ENCODE measurements at places on chromosomes 13 and 19.

- no peak for DNase-seq
Measured at GRCh38 chr13:20848944-20849343, 53.6 kb downstream of the XPO4 start.

DNA sequence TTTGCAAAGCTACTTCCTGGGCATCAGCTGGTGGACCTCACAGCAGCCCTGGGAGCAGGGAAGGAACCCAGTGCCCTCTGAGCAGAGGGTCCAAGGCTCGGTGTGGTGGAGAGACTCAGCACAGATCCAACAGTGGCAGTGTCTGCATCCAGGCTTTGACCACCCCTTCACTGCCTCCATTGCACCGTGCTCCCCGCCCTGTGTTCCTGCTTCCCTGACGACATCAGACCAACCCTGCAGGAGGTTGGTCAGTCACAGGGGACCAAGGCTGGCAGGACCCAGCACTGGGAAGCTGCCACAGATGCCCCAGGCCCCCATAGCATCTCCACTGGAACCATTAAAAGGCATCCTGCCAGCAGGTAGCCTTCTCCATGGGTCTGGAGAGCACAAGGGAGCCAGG lies 7.8 kb upstream of the VSTM2B start:
- DNase-seq, result no peak

- DNase-seq, result no peak
Measured at GRCh38 chr19:51339687-51340656, 2.0 kb downstream of the VSIG10L start.

DNA sequence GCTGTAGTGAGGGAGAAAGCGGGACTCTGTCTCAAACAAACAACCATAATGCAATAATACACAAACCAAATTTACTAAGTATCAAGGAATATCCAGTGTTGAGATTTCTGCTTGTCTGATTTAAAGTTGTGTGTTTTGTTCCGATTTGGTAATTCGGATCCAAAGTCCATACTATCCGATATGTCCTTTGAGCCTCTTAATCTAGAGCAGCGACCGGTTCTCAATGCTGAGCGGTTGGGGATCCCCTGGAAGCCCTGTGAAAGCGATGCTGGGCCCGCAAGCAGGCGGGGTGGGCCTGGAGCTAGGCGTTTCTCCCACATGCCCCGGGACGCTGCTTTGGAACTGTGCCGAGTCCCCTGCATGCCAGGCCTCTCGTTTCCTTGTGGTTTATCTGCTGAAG lies 20.2 kb downstream of the C19orf44 start:
- DNase-seq, result no peak

DNA sequence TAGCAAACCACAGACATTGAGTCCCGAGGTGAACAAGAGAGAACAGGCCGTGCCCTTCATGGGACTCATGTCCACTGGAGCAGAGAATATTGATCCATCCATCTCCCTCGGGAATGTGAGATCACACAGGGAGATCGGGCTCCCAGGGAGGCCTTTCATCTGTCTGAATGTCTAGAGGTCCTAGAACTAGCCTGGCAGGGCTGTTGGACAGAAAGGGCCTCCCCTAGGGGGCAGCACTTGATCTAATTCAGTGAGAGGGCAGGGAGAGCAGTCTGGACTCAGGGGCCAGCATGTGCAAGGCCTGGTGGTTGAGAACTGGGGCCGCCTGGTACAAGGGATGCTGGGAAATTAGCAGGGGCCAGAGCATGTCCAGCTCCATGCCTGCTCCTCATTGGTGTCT lies 4.3 kb downstream of the RUVBL2 start:
- no peak for DNase-seq

DNA sequence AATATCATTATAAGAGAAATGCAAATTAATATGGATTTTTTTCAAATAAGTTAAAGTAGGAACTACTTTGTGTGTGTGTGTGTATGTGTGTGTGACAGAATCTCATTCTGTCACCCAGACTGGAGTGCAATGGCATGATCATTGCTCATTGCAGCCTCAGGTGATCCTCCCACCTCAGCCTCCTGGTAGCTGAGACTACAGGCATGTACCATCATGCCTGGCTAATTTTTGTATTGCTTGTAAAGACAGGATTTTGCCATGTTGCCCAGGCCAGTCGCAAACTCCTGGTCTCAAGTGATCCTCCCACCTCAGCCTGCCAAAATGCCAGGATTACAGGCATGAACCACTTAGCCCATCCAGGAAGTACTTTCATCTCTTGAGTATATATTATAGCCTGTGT lies 3.2 kb upstream of the ERVV-2 start:
- no peak for DNase-seq

DNA sequence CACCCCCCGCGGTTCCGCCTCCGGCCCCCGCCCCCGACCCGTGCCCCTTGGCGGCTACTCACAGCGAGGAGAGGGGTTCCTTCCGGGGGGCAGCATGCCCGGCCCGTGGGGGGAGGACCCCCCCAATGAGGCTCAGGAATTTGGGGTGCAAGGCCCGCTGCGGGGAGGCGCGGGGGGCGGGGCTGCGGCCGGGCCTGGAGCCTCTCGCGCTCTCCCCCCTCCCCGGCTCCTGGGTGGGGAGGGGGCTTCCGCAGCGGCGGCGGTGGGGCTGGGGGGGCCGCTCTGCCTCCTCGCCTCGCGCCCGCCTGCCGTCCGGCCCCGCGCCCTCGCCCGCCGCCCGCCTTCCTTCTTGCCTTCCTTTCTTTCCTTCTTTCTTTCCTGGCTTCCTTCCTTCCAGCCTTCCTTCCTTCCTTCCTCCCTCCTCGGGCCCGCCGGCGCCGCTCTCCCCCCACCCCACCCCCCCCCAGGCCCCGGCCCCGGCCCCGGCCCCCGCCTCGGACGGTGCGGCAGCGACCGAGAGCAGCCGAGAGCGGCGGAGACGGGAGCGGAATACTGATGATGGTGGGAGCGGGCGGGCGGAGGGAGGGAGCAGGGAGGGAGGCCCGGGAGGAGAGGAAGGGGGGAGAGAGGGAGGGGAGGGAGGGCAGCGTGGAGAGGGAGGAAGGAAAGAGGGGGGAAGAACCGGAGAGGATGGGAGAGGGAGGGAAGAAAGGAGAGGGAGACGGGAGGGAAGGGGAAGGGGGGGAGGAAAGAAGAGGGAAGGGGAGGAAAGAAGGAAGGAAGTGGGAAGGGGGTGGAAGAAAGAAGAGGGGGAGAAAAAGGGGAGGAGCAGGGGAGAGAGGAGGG lies at the start of gene LRRC4B:
TSS of gene LRRC4B (minus strand) at position 554 of the 846 bp plus-strand sequence. CDS start 19,597 bp downstream, outside the sequence.
- DNase-seq, result no peak

- no peak for DNase-seq
Measured at GRCh38 chr13:45353895-45354294, 12.9 kb upstream of the TPT1 start.

GRCh38 chr19:3335431-3336350 lies 30.7 kb upstream of the NFIC start:
- DNase-seq, result no peak

DNA sequence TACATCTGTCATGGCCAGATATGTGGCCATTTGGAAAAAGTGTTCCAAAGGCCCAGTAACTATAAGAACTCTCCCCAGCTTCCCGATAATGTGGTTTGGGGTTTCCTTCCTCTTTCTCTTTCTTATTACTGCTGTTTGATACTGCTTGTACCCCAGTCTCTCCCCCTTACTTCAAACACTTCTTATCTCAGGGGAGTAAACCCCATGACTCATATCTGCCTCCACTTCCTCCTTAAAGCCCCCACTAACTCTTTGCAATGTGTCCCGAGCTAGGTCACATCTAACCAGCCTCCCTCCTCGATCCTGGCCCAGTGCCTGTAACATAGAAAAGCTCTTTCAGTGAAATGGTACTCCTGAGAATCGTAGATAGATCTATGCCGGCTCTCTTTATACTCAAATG lies 82.4 kb upstream of the STARD13 start:
- no peak for DNase-seq

DNA sequence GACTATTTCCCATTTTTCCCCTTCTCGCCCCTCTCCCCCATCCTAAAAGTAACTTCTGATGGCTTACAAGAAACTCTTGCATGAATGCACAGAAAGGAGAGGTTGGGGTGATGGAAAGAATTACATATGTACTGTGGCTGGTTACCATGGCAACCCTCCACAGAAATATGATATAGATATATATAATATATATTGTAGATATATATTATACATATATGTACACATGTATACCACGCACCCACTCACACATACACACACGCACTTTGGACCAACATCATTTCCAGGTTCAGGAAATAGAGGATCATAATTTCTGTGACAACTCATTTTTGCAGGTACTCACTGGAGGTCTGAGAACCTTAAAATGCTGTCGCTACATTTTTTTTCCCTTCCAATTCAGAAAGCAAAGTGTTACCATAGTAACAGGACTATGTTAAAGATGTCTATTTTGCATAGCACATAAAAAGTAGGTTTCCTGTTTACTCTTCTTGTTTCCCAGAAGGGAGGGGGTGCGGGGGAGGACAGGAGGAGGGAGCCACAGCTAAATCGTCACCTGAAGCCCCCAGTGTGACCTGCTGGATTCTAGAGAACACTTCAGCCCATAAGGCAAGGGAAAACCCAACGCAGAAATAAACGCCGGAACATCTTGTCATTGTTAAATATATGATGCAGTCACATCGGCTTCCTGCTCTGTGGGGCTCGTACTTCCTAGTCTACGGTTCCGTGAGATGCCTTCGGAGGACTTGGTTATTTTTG lies 44.7 kb downstream of the EFNB2 start:
- DNase-seq, result no peak

- no peak for DNase-seq
Measured at GRCh38 chr13:29918845-29919244, 68.4 kb upstream of the UBL3 start.

DNA sequence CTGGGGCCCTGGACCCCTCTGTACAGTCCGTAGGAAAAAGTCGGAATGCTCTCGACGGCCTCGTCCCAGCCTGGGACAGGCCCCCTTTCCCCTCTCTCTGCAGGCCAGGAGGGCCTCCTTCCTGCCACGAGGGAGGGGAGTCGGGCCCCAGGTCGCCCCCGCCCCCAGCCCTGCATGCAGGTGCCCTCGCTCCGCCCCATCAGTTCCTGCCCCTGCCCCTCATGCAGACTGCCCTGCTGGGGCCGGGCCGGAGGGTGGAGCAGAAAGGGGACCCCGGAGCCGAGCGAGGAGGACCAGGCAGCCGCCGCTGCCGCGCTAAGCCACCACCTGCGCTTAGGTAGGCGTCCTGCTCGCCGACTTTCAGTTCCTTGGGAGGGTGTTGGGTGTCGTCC lies 7.3 kb downstream of the LYL1 start:
- DNase-seq, result no peak

GRCh38 chr19:6916952-6917351 lies 29.6 kb downstream of the ADGRE1 start:
- no peak for DNase-seq

DNA sequence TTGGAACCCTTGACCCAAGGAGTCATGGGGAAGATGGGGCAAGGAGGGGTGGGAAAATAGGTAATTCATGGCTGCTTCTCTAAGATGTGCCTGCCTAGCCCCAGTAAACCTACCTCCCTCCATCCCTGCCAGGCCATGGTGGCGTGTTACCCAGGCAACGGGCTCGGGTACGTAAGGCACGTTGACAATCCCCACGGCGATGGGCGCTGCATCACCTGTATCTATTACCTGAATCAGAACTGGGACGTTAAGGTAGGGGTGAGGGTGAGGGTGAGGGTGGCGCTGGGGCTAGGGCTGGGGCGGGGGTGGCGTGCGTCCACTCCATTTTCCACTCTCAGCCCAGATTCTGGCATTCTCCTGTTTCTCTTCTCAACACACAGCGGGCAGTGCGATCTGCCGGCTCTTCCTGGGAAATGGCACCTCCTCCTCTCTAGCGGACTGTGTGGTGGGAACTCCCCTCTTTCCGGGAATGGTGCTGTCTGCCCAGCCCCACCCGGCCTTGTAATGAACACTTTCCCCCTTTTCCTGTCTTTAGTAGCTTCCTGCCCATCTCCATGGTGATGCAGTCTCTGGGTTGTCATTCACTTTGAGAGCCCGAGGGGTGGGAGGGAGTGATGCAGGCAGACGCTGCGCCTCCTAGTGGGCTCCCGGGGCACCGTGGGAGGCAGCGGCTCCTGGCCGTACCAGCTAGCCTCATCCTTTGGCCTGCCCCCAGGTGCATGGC lies 7.6 kb downstream of the EGLN2 start:
- peak; percentile 87 for DNase-seq
